ENCODE measurements at places on chromosomes 3 and 15.

DNA sequence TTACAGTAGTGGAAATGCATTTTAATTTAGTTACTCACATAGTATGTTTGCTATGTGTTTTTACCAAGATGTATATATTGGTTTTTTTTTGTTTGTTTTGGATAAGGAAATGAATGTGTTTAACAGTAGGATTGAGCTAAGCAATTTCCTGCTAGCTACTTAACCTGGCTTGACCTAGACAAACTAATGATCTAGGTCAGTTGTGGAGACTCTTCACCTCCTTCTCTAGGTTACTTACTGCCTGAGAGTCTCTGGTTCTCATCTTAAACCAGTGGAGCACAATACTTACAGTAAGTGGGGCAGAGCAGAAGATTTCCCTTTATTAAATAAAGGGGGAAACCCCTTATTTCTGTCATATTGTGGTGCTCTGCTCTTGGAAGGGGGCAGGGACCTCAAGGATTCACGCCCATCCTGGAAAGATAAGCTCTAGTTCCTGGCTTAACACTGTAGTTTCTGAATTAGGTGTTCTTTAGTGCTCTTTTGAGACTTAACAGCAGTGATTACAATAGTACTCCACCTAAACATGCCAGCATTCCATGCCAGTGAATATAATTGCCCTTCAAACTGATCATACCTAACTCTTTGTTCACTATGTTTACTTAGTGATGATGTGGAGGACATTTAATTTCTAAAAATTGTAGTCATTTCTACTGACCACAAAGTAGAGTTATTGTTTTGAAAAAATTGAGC is 79.9 kb downstream of the UBP1 start:
- DNase-seq, result no peak

GRCh38 chr3:177169936-177170722 is 27.2 kb downstream of the TBL1XR1 start:
- peak; percentile 40 for DNase-seq

- DNase-seq, result no peak
These were observed 139.2 kb downstream of the VPS13C start for GRCh38 chr15:61921093-61921492.

DNA sequence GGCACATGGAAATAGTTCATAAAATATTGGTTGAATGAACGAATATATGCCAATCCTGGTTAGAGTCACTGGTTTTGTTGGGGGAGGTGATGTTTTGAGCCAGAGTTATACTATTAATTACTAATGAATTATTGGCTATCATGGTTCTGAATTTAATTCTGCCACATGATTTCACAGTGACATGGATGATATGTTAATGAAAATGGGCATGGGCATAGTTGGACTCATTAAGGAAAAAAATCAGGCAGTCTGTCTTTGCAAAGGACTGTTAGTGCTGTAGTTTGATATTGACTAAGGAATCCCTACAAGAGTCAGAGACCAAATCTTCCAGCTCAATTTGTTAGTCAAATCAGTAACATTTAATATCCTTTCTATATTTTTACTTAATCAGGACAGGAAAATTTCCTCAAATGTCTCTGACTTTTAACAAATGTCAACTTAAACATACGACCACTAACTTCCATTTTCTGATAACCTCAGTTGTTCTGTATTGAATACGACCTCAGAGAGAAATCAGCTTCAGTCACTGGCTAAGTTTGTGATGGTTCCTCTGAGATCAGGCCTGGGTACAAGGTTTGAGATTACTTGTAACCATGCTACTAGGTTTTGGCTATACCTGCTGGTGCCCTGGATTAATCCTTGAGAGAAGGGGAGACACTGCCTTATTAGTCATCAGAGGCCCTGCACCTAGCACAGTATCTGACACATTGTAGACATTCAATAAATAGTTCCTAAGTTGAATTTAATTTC is 13.3 kb downstream of the NFKBIZ start:
- no peak for DNase-seq

GRCh38 chr15:85276921-85277320 is 103.5 kb upstream of the AKAP13 start:
- DNase-seq, result no peak

DNA sequence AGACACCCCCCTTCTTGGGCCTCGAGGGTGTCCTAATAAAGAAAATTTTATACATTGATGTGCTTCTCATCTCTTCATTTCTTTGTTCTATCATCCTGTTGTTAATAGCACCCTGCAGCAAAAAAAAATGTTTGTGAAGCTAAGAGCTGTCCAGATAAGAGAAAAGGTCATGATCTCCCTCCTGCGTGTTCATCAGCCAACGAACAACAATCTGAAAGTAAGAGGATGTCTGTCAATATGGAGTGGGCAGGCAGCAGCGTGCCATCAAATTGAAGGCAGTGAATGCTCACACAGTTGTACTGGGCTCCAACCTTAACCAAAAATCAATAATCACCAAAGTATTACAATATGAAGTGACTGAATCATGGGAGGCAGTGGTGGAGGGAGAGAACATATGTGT is 418.6 kb upstream of the ONECUT1 start:
- no peak for DNase-seq

DNA sequence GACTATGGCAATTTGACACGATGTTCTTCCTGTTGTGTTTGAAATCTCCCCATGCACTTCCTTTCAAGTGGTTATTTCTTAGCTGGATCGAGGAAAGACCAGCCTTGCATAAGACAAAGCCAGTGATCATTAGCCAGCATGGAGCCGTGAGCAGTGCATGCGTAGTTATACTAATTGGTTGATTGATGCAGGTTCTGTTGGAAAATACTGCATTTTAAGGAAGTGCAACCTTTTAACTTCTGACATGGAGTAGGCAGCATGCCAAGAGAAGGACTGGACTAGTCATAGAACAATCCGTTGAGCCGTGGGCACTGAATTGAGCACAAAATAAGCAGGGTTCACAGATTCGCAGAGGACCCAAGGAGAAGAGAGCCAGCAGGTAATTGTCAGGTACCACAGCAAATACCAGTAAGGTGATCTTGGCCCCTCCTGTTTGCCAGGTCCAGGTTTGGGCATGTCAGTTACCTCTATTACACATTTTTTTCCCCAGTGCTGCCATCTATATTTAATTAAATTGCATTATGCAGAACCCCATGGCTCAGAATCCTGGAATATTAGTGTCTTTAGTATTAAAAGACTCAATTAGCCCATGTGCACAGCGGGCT is 29.0 kb upstream of the BCL6 start:
- no peak for DNase-seq

- DNase-seq, result peak; percentile 94
These were observed 22.8 kb downstream of the SLC9A9 start for GRCh38 chr3:143825513-143825912.

DNA sequence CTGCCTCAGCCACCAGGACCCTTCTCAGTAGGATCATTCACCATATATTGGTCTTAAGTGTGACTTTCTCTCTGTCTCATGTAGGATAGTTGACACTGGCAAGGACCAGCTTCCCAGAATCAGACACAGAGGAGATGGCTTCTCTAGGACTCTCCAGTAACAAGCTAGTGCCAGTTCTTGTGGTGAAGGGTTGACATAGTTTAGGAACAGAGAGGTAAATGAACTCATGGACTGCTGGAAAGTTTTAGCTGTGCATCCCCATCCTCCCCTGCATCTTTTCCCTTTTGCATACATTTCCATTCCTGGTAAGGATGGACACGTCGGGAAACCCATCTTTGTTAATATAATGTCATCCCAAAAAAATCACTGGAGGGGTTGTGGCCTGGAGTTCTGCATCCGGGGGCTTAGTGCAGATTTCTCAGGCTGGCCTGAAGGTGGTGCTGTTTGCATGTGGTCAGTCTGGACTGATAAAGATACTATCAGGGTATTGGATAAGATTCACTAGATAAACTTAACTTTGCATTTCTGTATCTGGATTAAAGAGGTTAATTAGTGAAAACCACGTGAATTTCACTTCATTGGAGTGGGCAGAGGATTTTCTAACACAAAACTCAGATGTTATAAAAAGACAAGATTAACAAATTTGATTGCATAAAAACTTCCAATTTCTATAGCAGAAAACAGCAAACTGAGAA is 110.8 kb downstream of the TBC1D2B start:
- peak; percentile 39 for DNase-seq

DNA sequence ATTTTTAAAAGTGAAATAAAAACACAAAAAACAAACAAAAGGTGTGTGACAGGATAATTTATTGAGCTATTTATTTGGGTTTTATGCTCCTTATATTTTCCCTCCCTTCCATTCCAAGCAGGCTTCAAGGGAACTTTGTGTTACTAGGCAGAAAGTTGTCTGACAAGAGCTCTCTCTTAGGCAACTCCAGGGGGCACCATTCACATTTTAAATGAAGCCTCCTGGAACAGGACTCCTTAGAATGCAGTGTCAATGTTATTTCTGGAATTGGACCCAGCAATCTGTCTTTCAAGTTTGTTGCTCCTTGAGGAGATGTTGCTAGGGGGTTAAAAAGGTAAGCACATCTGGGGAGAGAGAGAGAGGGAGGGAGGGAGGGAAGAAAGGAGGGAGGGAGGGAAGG is 5.4 kb upstream of the RFX7 start:
- DNase-seq, result peak; percentile 57

DNA sequence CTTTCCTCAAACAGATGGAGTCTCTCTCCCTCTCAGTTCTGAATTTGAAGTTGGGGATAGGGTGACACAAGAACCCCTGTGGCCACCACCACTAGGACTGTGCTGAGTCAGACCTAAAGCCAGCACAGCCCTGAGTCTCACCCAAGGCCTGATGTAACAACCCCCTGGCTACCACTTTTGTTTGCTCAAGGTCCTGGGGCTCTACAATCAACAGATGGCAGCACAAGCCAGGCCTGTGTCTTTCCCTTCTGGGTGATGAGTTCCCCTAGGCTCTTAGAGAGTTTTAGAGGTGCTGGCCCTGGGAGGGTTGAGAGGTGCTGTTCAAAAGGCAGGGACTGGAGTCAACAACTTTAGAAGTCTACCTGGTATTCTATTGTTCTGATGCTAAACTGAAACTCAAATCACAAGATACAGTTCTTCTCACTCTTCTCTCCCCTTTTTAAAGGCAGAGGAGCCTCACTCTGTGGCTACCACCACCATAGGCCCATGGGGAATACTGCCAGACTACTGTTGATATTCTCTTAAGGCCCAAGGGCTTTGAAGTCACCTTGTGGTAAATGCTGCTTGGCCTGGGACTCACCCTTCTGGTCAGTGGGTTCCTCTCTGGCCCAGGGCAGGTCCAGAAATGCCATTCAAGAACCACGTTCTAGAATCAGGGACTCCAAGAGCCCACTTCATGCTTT is 6.5 kb downstream of the OR5K4 start:
- peak; percentile 83 for DNase-seq

GRCh38 chr15:94312946-94313345 is 81.6 kb downstream of the MCTP2 start:
- no peak for DNase-seq

DNA sequence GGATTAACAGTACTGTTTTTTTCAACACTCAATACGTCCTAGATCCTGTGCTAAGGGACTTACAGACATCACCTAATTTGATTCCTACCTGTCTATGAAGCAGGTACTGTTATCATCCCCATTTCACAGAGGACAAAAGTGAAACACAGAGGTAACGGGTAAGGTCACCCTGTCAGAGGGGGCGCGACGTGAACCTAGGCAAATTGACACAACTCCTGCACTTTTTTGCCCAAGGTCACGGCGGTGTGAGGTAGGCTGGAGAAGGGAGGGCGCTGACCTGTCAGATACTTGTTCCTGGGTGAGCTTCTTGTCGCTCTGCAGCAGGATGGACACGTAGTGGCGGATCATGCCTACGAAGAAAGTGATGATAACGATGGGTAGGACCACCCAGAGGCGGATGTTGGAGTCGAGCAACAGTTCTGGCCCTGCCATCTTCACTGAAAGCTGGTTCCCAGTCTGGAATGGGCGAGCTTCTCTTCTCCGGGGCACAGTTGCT is 363 bp downstream of the EMC3 start:
- DNase-seq, result no peak

DNA sequence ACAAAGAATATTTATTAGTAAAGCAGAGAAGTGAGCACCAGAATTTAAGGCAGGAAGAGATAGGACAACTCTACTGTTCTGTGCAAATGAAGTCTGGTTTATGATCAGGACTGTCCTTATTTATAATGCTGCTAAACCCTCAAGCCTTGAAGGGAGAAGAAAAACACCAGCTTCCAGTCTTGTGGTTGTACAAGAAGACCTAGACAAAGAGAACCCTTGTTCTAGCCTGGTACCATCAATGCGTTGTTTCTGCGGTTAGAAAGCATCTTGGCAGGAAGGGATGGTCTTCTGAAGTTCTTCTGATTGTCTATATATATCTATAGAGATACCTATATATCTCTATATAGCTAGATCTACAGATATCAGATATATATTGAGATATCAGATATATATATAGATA is 33.8 kb downstream of the PDCD10 start:
- DNase-seq, result no peak

- no peak for DNase-seq
These were observed 45.9 kb upstream of the LIMD1 start for GRCh38 chr3:45548681-45549075.

GRCh38 chr3:17738219-17738618 is 4.2 kb downstream of the TBC1D5 start:
- DNase-seq, result no peak

Data from MM.1S (cell line).